Stimulated activated CD4-positive, alpha-beta T cell treated with anti-CD3 and anti-CD28 coated beads, Interleukin-1b, Interleukin-23, amount 100 ng/mL, for 1 hour (primary cell): ENCODE measurements at places on chromosomes 11 and 22.

- DNase-seq, result no peak
Measured at GRCh38 chr22:21741790-21742189, 6.2 kb upstream of the YPEL1 start.

DNA sequence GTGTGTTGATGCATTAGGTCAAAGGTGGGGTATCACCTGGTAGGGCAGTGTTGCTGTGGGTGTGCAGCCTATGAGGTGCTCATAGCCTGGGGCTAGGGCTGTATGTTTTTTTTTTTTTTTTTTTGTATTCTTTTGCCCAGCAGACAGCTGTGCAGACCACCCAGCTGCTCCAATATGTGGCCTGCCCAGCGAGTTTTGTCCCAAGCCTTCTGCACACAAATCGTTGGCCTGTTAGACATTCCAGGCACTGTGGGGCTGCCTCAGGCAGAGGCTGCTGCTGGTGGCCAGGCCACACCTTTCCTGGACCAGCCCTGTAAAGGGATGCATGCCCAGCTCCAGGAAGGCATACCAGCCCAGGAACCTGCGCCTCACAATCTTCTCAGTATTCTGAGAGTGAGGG, 348.5 kb downstream of the JRKL start:
- DNase-seq, result no peak

- DNase-seq, result no peak
Measured at GRCh38 chr22:40484906-40485669, 114.7 kb downstream of the SGSM3 start.

DNA sequence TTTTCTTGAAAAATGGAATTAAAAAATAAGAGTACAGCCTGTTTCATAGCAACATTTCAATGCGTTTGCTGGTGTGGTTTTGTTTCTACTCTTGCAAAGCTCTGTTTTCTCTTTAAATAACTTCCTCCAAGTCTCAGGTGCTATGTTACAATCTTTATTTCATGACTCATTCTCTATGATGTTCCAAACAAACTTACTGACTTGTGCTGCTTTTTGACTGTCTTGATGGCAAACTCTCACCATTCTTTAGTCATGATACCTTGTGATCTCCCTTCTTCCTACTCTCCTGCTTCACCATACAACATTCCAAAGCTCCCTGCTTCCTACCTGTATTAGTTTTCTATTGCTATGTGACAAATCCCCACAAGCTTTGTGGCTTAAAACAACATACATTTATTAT, 166.1 kb downstream of the C11orf91 start:
- DNase-seq, result no peak

- DNase-seq, result no peak
Measured at GRCh38 chr11:134069426-134070341, 812 bp downstream of the JAM3 start.

DNA sequence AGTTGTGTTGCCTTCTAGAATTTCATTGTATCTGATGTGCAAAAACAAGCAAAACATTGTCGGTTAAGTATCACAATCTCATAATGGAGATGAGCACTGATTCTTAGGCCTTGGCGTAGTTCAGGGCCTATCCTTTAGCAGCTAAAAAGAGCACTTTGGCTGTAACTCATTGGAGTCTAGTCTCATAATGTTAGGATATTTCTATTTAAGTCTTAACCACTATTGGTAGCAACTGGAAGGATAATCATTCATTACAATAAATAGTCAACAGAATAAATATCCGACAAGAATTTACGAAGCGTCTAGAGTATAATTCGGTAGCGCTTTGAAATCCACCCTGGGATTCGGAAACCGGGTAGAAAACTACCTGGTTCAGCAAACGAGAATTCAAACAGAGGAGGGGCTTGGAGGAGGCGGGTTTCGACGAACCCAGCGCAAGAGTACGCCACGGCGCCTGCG, 461 bp upstream of the EED start:
- peak; percentile 75 for DNase-seq
